D341Med (cell line): ENCODE measurements at places on chromosomes 12 and 14.

- DNase-seq, result no peak
These were observed 2.5 kb upstream of the AMIGO2 start for GRCh38 chr12:47082283-47082682.

- DNase-seq, result no peak
These were observed 4.3 kb downstream of the CPNE6 start for GRCh38 chr14:24075485-24076301.

DNA sequence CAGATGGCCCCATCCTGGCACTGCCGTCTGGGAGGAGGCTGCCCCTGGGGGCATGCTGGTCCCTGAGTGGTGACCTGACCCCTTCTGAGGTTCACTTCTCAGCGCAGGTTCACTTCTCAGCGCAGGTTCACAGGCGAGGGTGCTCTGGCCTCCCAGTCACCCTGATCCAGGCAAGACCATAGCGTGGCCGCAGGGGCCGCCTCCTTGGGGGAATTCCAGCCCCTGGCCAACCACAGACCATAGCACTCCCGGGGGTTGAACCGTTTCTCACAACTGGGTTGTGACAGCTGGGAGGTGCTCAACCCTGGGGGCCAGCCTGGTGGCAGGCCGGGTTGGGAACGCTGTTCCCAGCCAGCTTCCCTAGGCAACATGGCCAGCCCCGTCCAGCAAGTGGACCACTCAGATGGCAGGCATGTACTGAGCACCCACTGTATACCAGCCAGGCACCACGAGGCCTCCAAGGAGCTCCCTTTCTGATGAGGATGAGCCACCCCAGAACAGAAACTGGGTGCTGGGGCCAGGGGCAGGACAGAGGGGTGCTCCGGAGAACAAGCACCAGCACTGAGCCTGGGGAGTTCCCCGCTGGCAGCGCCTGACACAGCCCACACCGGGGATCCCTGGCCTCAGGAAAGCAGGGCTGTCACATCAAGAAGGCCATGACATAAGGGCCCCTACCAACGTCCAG is 28.3 kb upstream of the ZFP36L1 start:
- no peak for DNase-seq

DNA sequence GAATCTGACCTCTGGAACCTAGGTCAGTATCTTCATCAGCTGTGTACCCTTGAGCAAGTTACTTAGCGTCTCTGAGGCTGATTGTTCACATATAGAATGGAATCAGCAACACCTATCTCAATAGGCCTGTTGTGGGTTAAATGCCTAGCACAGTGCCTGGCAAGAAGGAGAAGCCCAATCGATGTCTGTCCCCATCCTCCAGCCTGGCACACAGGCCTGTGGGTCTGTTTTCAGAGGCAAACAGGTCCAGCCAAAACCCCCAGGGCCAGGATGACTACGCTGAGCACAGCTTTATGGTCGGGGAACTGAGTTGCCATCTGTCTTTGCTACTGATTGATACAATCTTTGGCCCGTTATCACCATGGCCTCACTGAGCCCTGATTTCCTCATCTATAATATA is 89.2 kb downstream of the NUAK1 start:
- no peak for DNase-seq

GRCh38 chr12:68850390-68850789 is 42.4 kb downstream of the MDM2 start:
- no peak for DNase-seq

GRCh38 chr12:114684870-114685273 is 897 bp upstream of the TBX3 start:
- DNase-seq, result no peak

DNA sequence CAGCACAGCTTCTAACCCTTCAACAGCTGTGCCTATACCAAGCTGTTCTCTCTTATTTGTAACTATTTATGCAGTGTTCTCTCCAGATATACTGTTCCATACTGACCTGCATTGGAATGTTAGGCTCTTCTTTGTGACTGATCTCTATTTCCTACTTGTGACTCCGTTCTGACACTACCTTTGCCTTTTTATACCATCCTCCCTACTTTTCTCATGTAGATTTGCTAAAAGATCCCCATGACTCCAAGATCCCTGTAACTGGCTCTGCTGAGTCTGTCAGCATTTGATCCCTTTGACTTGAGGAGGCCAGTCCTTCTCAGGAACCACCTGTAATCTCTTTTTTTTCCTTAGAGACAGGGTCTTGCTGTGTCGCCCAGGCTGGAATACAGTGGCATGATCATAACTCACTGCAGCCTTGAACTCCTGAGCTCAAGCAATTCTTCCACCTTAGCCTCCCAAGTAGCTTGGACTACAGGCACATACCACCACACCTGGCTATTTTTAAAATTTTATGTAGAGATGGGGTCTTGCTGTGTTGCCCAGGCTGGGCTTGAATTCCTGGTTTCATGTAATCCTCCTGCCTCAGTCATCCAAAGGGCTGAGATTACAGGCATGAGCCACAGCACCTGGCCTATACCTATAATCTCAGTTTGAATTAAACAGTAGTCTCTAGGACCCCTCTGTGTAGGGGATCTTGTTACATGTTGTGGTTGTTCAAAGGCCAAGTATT is 368.3 kb downstream of the ZFP36L1 start:
- DNase-seq, result no peak

GRCh38 chr12:75478116-75478794 is 2.3 kb upstream of the GLIPR1 start:
- DNase-seq, result no peak
